ENCODE measurements at places on chromosomes 16 and 17.

DNA sequence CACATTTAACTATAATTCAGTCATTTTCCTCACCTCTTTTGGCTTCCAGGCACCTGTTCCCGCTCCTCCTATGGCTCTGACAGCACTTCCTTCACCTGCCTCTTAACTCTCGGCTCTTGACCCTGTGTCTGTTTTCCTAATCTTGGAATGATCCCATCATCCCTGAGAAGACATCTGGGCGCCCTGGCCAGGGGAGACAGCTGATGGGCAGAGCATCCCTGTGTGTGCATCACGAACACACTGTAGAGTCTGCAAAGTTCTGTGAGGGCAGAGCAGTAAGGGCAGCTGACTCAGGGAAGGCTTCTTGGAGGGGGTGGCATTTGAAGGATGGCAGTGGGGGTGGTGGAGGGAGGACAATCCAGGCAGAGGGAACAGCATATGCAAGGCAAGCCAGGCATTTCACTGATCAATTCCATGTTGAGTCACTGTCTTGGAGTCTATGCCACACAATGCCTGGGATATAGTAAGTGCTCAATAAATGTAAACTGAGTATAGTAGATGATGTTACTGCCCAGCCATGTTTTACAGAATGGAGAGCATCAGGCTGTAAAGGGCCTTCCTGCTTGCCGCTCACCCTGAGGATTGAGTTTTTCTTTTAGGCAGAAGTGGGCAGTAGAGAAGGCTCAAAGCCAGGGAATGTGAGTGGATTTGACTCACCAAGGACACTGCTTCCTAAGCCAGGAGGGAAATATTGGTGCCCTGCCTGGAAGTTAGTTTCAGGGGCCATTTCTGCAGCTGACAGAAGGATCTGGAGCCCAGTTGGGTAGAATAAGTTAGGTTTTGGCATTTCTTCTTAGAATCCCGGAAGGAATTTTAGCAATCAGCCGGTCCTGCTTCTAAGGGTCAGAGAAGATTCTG lies 5.8 kb upstream of the RAB11FIP4 start:
- no peak for DNase-seq

DNA sequence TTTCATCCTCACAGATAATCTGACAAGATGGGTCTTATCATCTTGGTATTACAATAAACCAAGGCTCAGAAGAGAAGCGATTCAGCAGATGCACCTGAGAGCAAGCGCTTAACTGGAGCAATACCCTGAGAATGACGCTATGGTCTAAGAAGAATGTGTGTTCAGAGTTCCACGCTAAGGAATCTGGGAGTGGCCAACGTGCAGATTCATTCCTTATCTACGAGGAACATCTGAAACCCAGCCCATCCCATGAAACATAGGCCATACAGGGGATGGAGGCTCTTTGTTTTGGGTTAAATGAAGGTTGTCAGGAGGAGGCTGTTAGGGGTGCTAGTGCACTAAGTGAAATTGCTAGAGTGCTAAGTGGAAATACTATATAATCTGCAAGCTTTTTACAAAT lies 28.5 kb upstream of the KDM8 start:
- DNase-seq = no peak

DNA sequence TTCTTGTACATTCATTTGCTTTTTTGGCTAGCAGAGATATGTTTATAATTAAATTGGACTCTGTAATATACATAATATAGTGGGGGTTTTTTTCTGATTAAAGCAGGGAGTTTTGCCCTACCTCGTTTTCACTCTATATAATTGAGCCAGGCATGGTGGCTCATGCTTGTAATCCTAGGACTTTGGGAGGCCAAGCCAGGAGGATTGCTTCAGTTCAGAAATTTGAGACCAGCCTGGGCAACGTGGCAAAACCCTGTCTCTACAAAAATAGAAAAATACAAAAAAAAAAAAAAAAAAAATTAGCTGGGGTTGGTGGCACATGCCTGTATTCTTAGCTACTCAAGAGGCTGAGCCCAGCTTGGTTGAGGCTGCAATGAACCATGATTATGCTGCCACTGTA lies 42.2 kb downstream of the PAFAH1B1 start:
- DNase-seq = no peak

GRCh38 chr16:19963301-19963700 lies 78.7 kb upstream of the GPRC5B start:
- DNase-seq = no peak

GRCh38 chr17:68878226-68878885 lies 76.8 kb downstream of the ABCA8 start:
- no peak for DNase-seq

DNA sequence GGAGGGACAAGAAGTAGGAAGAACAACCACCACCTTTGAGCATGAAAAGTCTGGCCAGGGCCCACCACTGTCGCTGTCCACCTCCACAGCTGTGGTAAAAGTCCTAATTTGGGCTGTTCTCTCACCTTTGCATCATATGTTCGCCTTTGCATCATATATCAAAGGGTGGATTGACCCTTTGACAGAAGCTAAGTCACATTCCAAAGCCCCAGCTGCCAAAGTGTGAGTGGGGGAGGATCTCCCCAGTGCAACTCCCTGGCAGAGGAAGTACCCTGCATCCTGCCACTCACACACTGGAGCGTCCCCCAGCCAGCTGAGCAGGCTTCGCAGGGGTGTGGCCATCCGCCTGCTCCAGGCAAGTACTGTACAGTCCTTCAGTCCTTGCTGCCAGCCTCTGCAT lies 12.7 kb upstream of the SPECC1 start:
- no peak for DNase-seq

DNA sequence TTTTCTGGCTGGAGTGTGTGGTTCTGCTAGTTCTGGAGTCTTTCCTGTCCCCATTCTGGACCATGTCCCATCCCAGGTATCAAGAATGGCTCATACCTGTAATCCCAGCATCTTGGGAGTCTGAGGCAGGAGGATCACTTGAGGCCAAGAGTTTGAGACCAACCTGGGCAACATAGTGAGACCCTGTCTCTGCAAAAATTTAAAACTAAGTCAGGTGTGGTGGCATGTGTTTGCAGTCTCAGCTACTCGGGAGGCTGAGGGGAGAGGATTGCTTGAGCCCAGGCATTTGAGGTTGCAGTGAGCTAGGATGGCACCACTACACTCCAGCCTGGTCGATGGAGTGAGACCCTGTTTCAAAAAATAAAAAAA lies 15.3 kb upstream of the WNT3 start:
- no peak for DNase-seq
